SW 1271 (cell line): ENCODE measurements at places on chromosomes 16 and 17.

- DNase-seq, result no peak
These were observed 18.5 kb upstream of the TERF2 start for GRCh38 chr16:69404275-69404805.

- DNase-seq, result no peak
These were observed 110.2 kb upstream of the CACNG5 start for GRCh38 chr17:66724581-66725341.

GRCh38 chr16:79077346-79077745 is 523.2 kb downstream of the MAF start:
- DNase-seq, result no peak

GRCh38 chr17:43416998-43417890 is 18.5 kb downstream of the ARL4D start:
- DNase-seq, result no peak

GRCh38 chr16:72848028-72848400 is 199.9 kb downstream of the ZFHX3 start:
- DNase-seq, result no peak

DNA sequence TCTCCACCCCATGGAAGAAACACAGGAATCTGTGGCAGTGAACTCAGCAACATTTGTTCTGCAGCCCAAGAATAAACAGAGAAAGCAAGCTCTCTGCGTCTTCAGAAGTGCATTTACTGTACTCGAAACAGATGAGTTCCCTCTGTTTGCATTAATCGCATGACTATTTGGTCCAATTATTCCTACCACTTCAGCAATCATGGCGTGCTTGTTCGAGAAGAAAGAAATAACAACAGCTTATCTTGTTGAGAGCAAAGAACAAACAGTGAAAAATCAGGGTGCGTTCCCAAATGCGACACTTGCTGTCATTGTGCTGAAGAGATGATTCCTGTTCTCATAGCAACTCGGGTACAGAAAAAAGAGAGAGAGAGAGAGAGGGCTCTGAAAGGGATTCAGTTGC is 445.3 kb upstream of the MAF start:
- DNase-seq, result no peak

GRCh38 chr16:86573215-86573614 is 5.1 kb upstream of the FOXL1 start:
- no peak for DNase-seq

- DNase-seq, result no peak
These were observed 2.9 kb downstream of the ABCC1 start for GRCh38 chr16:15952265-15952711.

- no peak for DNase-seq
These were observed 1.4 kb upstream of the NDRG4 start for GRCh38 chr16:58498341-58499091.

- DNase-seq, result no peak
These were observed 15.7 kb upstream of the CDH3 start for GRCh38 chr16:68629351-68629910.

DNA sequence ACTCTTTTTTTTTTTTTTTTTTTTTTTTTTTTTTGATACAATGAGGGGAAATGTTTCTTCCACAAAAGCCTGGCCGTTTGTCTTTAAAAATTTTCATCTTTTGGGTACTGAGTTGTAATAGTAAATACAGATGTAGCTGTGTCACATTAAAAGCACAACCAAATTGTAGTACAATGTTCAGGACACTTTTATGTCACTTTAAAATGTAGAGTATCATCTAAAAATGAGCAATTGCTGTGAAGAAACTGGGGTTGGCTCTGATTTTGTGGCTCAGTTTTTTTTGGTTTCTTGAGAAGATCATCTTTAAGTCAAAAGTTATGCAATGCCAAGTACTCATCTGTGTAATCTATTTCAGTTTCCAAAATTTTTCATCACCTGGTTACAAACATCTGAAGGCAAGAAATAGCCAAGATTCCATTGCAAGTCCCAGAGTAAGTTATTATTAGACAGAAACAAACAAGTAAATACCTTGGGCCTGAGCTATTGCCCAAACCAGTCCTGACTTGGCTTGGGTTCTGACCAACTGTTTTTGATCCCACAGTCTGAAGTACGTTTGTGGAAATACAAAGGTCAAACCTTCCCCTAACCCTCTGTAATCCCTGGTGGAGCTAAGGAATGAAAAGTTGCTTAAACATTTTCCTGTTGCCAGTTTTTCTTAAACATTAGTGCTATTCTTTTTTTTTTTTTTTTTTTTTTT is 717.2 kb downstream of the WWOX start:
- no peak for DNase-seq

DNA sequence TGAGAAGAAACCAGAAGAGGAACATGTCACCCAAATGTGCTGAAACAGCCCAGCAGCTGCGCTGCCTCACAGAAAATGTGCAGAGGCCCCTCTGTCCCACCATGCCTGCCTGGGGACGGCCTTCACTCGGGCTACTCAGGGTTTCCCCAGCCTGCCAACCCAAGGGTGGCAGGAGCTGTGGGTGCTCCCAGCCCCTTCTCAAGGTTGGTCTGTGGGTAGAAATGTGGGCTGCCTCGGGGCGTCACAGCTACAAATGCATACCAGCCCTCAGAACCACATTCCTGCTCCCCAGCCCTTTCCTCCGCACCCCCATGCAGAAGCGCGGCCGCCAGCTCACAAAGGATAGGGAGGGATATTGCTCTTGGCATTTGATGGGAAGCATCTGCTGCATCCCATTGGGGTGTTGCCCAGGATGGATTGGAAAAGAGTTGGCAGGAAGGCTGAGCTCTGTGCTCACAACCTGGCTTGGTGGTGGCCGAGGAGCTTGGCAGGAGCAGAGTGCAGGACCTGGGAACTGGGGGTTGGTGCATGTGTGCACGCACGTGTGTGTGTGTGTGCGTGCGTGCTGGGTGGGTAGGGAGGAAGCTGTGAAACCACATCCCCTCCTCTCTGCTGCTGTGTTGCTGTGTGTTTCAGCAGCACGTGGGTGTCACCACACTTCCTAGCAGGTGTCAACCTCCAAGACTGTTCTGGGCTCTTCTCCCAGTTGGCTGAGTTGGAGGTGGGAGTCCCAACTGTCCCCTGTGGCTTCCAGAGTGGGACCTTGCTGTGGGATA is 304.4 kb downstream of the SEC14L1 start:
- no peak for DNase-seq

GRCh38 chr16:30901201-30902028 is 5.0 kb downstream of the CTF1 start:
- no peak for DNase-seq

DNA sequence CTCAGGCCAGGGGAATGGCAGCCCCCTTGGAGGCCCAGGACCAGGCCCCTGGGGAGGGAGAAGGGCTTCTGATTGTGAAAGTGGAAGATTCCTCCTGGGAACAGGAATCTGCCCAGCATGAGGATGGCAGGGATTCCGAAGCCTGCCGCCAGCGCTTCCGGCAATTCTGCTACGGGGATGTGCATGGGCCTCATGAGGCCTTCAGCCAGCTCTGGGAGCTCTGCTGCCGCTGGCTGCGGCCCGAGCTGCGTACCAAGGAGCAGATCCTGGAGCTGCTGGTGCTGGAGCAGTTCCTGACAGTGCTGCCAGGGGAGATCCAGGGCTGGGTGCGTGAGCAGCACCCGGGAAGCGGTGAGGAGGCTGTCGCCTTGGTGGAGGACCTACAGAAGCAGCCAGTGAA is 2.4 kb downstream of the ZNF213 start:
- DNase-seq, result no peak

- no peak for DNase-seq
These were observed 3.2 kb downstream of the PITPNA start for GRCh38 chr17:1559047-1560043.

DNA sequence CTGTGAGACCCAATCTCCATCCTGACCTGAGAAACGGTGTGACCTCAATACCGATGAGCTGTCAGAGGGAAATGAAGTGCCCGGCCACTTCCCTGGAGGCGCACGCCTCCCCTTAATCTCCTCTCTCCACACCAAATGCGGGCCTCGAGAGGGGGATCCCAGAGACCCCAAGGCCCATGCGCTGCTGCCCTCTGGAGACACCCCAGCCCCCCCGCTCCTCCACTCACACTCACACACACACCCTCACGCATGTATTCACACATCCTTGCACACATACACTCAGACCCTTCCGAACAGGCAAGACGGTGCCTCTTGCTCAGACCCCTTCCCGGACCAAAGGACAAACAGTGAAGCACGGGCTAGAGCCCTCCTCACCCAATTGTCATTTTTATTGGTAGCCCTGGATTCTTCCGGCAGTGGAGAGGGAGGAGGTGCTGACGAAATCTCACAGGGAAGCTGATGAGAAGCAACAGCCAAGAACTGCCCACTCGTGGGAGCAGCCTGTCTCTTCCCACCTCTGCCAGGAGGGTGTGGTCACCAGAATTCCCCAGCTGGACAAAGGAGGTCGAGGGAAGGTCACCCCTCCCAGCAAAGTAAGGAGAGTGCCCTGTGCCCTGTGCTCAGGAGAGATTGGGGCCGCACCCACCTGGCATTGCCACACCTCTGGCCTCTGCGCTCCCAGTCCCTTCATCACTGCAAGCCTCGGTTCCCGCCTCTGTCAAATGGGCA is 136.0 kb upstream of the TNRC6C start:
- no peak for DNase-seq

GRCh38 chr17:78041386-78042179 is 83.1 kb downstream of the TNRC6C start:
- DNase-seq, result no peak

- DNase-seq, result peak; percentile 27
These were observed 652 bp downstream of the VPS35L start for GRCh38 chr16:19555938-19556771.

GRCh38 chr16:84610376-84610775 is 7.5 kb downstream of the COTL1 start:
- DNase-seq, result no peak

- no peak for DNase-seq
These were observed 71.1 kb downstream of the METRNL start for GRCh38 chr17:83150369-83151055.

GRCh38 chr17:61444831-61445230 is 7.4 kb upstream of the TBX4 start:
- no peak for DNase-seq

- DNase-seq, result no peak
These were observed 60.1 kb upstream of the MED9 start for GRCh38 chr17:17416400-17417360.

DNA sequence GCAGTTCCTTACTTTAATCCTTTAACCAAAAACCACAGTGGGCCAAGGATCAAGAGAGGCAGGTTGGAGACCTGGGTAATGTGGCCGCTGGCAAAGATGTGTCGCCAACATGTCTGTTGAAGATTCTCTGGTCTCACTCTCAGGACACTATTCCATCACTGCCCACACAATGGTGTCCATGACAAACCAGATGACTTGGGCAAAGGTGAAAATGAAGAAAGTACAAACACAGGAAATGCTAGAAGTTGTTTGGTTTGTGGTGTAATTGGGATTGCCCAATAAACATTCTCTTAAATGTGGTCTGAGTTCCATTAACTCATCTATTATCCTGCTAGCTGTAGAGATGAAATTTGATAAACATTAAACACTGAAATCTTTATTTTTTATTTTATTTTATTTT is 43.3 kb downstream of the SALL1 start:
- DNase-seq, result no peak

GRCh38 chr16:23848958-23849357 is 13.2 kb downstream of the PRKCB start:
- no peak for DNase-seq

DNA sequence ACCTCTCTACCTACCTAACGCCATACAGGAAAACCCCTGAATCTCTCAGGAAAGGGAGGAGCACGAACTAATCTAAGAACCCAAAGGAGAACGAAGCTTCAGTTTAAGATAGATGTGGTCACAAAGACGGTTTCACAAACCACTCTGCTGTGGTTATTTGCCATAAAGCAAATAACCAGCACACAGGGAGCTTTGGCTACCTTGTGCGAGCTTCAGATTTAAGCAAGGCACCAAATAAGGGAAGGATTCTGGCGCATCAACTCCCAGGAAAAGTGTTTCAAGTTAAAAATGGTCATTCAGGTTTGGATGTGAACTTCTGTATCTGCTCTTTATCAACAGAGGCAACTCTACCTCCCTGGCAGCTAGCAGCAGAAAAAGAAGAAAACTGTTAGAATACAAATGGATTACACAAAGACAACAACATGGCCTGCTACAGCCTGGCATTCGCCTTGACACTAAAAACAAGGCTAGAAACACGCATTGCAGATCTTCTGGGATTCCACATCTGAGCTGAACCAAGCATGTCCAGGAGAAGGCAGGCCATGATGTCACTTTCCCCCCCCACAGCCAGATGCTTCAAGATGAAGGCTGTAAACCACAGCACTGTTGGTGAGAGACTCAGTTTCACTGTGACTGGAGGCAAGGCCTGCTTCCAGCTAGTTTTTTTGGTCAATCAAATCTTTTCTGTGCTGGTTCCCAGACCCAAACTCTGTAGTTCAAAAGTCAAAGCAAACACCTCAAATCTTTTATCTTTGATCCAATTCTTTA is 43.6 kb downstream of the SMG6 start:
- no peak for DNase-seq

- no peak for DNase-seq
These were observed 108.7 kb downstream of the TRIM37 start for GRCh38 chr17:58997756-58998553.

DNA sequence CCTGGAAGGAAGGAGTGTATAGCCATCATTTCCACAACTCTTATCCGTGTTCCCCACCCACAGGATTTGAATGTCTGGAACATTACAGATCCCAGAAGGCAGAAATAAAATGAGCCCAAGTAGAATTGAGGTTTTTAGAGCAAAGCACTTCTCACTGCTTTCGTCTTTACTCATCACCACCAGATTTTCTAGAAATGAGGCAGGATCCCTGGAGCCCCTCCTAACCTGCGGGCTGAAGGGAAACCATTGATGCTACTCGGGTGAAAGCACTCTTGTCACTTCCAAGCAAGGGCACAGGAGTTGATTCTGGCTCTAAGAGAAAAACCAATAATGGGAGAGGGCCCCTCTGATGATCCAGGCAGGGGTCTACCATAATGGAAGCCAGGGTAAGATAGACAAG is 2.8 kb upstream of the ALDOC start:
- DNase-seq, result no peak

DNA sequence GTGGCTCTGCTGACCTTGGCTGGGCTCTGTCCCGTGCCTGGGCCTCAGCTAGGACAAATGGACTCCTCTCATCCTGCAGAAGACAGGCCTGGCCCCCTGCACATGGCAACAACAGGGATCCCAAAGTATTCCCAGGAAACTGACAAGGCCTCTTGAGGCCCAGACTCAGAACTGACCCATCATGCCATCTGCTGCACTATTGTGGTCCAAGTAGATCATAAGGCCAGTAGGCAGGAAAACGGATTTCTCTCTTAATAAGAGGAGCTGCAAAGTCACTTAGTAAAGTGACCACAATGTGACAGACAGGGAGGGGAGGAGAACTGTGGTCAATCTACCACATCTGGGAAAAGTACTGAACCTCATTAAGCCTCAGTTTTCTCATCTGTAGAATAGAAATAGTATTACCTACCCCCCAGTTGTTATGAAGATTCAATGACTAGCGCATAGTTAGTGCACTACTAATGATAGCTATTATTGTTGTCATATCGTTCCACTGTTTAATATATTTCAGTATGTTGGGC is 62.1 kb upstream of the TNRC6A start:
- DNase-seq, result no peak
